NCI-H187 treated with DMSO at 0.1 percent for 48 hours (cell line): ENCODE measurements at places on chromosomes 3 and 15.
A peak's percentile ranks its signal among the peaks of the same experiment; 100 is the strongest.

DNA sequence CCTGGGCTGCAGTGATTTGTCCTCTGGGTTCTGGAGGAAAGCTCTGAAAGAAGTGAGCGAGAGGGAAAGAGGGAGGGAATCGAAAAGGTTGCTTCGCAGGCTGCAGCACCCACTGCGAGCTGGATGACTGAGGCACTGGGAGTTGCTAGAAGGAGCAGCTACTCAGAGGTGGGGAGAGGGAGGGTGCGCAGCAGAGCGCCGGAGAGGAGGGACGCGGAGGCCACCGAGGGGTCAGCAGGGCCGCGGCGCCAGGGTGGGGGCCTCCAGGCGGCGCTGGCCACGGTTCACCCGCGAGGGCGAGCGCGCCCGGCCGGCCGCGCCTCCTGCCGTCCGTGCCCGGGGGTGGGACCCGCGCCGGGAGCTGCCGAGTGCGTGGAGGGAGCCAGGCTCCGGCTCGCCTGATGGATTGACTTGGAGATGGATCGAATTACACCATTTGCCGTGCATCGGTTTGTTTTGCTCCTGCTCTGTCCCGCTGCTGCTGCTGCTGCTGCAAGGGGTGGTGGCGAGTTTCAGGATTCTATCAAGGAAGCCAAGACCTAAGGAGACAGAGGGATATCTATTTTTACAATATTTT is at the start of gene SEMA6D:
SEMA6D (plus strand) TSS at position 470 of the 577 bp plus-strand sequence. CDS start 42,294 bp downstream, outside the sequence.
- DNase-seq: peak; percentile 43

DNA sequence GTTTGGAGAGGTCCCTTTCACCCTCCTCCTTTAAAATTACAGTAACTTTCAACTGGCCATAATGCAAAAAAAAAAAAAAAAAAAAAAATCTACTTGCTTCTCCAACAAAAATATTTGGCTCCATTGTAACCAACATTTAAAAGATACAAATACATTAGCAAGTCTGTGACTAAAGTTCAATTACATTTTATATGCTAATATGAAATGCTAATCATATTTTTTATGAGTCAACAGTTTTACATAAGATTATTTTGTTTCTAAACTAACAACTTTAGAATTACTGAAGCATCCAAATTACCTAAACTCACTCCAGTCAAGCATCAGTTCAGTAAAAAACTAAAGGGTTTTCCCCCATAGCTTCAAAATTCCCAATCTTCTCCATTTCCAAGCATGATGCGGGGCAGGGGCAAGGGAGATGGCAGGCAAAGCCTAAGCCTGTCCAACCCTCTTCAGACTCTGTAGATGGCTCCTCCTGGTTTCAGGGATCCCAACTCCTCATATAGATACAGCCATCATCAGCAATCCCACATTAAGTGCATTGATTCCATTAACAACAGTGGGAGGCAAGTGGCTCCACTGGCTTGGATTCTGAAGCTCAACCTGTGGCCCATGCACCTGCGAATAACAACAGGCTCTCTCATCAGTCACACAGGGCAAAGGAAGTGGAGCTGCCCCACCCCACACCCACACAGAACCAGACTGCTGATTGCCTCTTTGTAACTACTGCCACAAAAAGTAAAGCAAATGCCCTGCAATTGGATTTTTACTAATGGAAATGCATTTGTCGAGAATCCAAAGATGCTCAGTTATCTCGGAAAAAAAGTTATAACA is 15.0 kb downstream of the SFMBT1 start:
- no peak for DNase-seq

DNA sequence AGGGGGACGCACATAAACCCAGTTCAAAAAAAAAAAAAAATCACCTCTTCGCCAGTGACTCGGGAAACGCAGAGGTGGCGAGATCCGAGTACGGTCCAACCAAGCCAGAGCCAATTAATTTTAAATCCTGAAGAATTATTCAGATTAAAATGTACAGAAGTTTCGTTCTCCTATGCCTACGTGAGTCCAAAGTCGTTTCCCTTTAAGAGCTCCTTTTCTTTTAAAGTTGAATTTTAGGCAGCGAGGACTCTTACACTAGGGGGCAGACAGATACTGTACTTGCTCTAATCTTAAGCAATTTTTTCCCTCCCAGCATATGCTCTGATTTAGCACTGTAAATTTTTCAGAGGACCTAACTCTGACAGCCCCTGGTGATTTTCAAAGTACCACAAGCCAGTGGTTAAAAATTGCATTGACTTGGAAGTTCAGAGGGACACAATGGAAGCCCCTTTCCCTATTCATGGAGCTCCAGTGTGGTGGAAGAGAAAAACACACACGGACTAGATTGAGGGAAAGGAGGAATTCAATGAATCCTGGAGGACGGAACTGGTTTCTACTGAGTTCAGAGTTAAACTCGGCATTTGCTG is 3.3 kb upstream of the NR2F2 start:
- DNase-seq: peak; percentile 79

GRCh38 chr3:189171707-189172106 is at the start of gene TPRG1:
Gene TPRG1 (plus strand): TSS chr3:189171971. CDS start chr3:189207385, 35,414 bp downstream.
- DNase-seq: no peak

- DNase-seq: peak; percentile 79
Measured at GRCh38 chr3:135532021-135532420, 433.5 kb upstream of the PPP2R3A start.

DNA sequence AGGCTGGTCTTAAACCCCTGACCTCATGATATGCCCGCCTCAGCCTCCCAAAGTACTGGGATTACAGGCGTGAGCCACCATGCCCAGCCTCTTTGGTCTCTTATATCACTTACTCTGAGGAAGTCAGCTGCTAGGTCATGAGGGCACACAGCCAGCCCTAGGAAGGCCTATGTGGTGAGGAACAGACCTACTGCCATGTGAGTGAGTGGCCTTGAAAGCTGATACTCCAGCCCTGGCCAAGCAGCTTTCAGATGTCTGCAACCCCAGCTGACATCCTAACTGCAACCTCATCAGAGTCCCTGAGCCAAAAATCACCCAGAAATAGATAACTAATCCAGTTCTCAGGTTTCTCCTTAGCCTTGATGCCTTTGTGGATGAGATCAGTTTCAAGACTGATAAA is 224.3 kb downstream of the EDEM1 start:
- no peak for DNase-seq

- no peak for DNase-seq
Measured at GRCh38 chr3:45841420-45841756, 531 bp downstream of the LZTFL1 start.

- peak; percentile 70 for DNase-seq
Measured at GRCh38 chr3:79019137-79019923, 748.5 kb downstream of the ROBO1 start.
